G401 (cell line): ENCODE measurements at places on chromosomes 4 and X.

DNA sequence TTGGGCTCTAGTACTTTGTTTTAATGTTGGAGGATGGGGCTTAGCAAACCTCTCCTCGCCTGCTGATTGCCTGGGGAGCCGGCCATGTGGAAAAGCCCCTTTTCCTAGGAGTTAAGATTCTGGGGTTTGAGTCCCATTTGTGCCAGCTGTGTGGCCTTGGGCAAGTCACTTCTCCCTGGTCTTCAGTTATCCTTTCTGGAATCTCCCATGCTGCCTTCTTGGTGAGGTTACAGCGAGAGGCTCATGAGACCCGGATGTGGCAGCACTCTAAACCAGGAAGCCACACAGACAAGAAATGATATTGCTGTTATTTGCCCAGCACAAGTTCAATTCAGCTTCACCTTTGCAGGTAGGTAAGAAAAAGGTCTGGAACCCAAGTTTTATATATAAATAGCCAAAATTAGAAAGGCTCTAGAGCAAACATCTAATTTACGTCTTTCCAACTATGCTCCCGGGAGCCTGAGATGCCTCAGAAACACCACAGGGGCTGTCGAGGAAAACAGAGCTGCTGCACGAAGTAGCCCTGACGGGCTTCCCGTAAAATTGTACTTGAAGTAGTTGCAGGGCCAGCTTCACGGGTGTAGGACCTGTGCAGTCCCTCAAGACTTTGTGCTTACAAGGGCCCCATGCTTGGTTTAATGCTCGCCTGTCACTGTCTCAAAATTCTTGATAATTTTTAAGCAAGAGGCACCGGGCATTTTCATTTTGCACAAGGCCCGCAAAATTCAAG is 8.3 kb upstream of the SASH3 start:
- no peak for DNase-seq

DNA sequence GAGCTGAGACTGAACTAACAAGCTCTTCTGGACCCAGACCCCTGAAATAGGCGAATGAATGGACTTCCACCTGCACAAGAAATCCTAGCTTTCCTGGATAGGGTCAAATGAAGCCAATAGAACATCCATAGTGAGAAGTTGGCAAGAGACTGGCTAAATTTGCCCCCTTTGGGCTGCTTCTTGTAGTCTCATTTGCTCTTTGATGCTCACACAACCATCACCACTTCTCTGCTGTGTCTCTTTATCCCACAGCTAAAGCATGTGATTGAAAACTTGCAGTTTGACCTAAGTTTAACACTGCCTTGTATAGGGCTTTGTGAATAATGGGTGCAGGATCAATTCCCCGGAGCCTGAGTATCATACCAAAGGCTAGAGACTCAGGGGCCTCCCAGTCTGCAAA is 38.2 kb downstream of the NLGN3 start:
- DNase-seq = no peak

- no peak for DNase-seq
Measured at GRCh38 chrX:71616672-71617529, 1.4 kb downstream of the CXCR3 start.

GRCh38 chr4:140027101-140027500 is 126.9 kb downstream of the MAML3 start:
- no peak for DNase-seq

GRCh38 chrX:104195489-104196084 is 29.3 kb downstream of the FAM199X start:
- peak; percentile 50 for DNase-seq

GRCh38 chr4:72094059-72094797 is 62.4 kb downstream of the NPFFR2 start:
- no peak for DNase-seq

GRCh38 chr4:181225616-181226261 is 1017.5 kb upstream of the TENM3 start:
- no peak for DNase-seq

DNA sequence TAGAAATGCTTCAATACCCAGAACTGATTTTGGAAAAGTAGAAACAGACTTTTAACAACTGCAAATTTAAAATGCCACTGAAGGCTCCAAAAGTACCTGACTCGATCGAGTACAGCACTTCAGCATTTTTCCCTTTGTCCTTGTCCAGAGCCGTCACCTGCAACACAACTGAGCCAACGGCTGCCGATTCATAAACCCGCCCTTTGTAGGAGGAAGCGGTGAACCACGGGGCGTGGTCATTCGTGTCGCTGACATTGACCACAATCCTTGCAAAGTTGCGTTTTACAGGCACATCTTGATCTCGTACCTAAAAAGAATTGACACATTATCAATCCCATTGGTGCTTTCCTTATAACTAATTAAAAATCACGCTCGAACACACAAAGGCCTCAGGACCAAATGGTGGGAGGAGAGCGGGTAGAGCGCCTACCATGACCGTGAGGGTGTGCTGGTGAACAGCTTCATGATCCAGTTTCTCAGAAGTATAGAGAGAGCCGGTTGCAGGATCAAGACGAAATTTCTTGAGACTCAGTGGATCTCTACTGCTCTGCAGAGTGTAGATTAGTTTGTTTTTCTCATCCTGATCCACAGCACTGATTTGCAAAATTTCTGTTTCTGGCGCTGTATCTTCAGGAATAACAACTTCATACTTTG is 72.8 kb upstream of the MTNR1A start:
- no peak for DNase-seq

DNA sequence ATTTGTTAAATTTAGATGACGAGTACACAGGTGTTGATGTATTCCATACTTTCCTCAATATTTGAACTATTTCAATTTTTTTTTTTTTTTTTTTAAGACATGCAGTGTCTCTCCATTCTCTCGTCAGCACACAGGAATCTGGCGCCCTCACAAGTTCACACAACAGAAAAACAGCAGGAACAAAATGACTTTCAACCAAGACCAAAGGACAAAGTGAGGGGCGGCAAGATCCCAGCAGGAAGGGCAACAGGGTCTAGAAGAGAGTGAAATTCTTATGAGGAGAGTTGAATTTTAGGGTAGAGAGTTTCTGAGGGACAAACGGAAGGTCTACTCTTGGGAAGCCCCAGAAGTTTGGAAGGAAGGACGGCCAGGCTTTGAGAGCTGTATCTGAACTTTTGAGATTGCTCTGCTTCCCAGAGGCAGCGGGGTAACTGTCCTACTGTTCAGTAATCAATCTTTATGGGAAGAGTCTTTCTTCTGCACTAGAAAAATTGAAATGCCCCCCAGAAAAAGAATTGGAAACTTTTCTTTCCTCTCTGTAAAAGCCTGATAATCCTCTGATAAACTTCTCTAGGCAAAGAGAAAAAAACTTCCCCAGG is 760.2 kb downstream of the RAB28 start:
- DNase-seq = no peak
